ENCODE measurements at places on chromosomes 7 and 10.

DNA sequence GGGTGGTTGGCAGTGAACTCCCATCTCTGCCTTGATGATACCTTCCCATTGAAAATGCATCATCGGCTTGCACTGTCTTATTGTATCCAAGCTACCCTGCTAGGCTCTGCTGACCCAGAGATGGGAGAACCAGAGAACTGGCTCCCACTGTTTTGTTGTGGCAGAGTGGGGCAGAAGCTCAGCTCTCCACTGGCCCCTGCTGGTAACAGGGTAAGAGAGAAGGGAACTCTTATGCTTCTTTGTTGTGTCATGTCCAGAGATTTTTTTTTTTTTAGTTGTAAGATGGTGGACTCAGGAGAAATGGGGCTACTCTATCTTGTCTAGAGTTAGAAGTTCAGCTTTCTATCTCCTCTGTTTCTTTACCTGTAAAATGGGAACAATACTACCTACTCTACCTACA is 100.5 kb upstream of the SDK1 start:
- DNase-seq, result peak; percentile 76

DNA sequence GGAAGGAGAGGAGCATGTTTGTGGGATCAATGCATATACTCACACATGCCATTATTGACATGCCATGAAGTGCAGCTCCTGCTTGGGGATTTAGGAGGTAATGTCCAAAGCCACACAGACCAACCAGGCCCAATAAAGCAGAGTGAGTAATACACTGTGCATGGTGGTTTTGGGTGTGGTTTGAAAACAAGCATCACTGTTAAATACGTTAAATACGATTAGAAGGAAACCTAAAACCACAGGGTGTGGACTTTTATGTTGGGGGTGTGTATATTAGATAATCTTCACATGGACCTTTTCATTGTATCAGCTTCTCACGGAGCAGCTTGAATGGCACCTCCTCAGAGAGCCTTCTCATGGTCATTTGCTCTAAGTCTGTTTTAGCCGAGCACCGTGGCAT is 10.4 kb upstream of the EIF3A start:
- DNase-seq, result no peak

DNA sequence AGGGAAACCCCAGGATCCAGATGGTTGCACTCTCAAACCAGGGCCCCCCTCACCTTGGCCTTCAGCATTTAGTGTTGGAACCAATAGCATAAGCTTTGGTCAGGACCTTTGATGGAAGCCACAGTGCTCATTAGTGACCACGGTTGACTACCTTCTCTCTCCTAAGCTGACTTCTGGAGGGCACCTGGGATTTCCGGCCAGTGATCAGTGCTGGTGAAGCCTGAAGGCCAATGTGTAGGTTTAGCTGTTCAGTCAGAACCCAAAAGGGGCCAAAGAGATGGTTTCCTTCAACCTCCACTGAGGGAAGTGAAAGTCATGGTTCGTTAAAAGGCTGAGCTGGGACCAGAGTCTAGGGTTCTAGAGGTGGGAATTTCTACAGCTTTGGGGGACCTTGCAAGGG is 46.4 kb downstream of the TCF7L2 start:
- no peak for DNase-seq

DNA sequence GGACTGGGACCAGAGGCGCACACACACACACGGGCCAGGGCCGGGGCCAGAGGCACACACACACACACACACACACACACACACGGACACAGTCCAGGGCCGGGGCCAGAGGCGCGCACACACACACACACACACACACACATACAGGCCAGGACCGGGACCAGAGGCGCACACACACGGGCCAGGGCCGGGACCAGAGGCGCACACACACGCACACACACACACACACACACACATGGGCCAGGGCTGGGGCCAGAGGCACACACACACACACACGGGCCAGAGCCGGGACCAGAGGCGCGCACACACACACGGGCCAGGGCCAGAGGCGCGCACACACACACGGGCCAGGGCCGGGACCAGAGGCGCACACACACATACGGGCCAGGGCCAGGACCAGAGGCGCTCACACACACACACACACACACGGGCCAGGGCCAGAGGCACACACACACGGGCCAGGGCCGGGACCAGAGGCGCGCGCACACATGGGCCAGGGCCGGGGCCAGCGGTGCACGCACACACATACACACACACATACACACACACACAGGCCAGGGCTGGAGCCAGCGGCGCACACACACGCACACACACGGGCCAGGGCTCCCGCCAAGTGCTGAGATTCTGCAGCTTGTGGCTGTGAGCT is 268.8 kb downstream of the ELFN1 start:
- no peak for DNase-seq

GRCh38 chr10:8951440-8952089 is 897.1 kb downstream of the GATA3 start:
- DNase-seq, result no peak

- no peak for DNase-seq
These were observed 537.6 kb downstream of the LRMDA start for GRCh38 chr10:75969031-75969430.
